ENCODE measurements at places on chromosomes 3 and 15. TPM values are rescaled to one million over a fixed set of nuclear protein-coding genes. Genes with fewer than 3 reads are reported as not detected.

- no peaks in the 10 kb centered on the region for H3K36me3 ChIP-seq
- no peaks in the 10 kb centered on the region for H3K27me3 ChIP-seq
- no peak overlapping the region for H3K27ac ChIP-seq
- H3K4me1 ChIP-seq: no peaks in the 10 kb centered on the region
Observed at GRCh38 chr15:61655881-61656280, 404.4 kb downstream of the VPS13C start.

- H3K27me3 ChIP-seq: no peaks in the 10 kb centered on the region
- no peak for DNase-seq
- H3K36me3 ChIP-seq: peaks cover 3% of the 10 kb centered on the region
- H3K27ac ChIP-seq: no peak overlapping the region
- H3K4me3 ChIP-seq: no peak overlapping the region
Observed at GRCh38 chr15:56943403-56943802, 25.0 kb downstream of the TCF12 start.

- H3K4me3 ChIP-seq: no peak overlapping the region
- no peaks in the 10 kb centered on the region for H3K27me3 ChIP-seq
- DNase-seq: no peak
- no peaks in the 10 kb centered on the region for H3K36me3 ChIP-seq
- no peaks in the 10 kb centered on the region for H3K4me1 ChIP-seq
- no peak overlapping the region for H3K27ac ChIP-seq
Observed at GRCh38 chr3:5766848-5767247, 579.3 kb downstream of the EDEM1 start.

Gene ESYT3
- polyA plus RNA-seq: not detected

Gene LRRC3B
- polyA plus RNA-seq: not detected

Data from B cell (primary cell).